ENCODE measurements at places on chromosomes 2 and 18.
A peak's percentile ranks its signal among the peaks of the same experiment; 100 is the strongest.

GRCh38 chr2:188091220-188091619, 200.5 kb upstream of the GULP1 start:
- no peak for DNase-seq
- H3K27ac ChIP-seq = no peak overlapping the region
- H3K4me1 ChIP-seq = no peaks in the 10 kb centered on the region
- no peaks in the 10 kb centered on the region for H3K36me3 ChIP-seq
- H3K27me3 ChIP-seq = no peaks in the 10 kb centered on the region
- no peak overlapping the region for H3K4me3 ChIP-seq

- no peaks in the 10 kb centered on the region for H3K4me1 ChIP-seq
- H3K27ac ChIP-seq = no peak overlapping the region
- H3K36me3 ChIP-seq = no peaks in the 10 kb centered on the region
- no peak for DNase-seq
- no peak overlapping the region for H3K4me3 ChIP-seq
These were observed 126.6 kb upstream of the PDE1A start for GRCh38 chr2:182553483-182553882.

DNA sequence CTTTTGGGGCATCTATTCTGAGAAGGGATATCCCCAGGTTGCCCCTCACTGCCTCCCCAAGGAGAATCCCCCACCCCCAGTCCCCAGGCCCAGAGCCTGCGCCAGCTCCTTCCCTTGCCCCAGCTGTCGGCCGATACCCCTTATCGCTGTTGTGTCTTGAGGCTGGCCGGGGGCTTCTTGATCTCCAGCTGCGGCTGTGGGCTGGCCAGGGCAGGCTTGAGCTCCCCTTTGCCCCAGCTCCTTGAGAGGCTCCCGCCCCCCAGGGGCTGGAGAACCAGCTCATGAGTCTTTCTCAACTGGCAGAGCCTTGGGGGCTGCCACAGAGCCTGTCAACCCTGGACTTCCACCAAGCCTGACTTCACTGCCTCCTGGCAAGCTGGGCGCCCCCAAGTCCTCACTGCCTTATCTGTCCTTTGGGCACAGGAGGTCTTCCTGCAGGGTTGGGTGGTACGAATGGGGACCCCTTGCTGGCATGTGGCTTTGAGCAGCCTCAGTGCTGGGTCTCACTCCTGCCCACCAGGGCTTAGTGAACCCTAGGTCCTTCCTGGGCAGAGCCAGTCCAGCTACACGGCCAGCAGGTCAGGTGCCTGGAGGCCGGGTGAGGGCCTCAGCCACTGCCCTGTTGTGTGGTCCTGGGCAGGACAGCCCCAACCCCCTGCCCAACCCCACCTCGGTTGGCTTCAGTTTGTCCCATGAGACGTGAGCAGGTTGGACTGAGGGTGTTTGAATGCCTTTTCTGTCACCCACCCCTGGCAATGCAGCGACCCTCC, 29.5 kb downstream of the INHBB start:
- no peaks in the 10 kb centered on the region for H3K4me1 ChIP-seq
- no peak overlapping the region for H3K4me3 ChIP-seq
- no peak overlapping the region for H3K27ac ChIP-seq
- peak; percentile 44 for DNase-seq
- peaks cover 6% of the 10 kb centered on the region for H3K27me3 ChIP-seq
- no peaks in the 10 kb centered on the region for H3K36me3 ChIP-seq

DNA sequence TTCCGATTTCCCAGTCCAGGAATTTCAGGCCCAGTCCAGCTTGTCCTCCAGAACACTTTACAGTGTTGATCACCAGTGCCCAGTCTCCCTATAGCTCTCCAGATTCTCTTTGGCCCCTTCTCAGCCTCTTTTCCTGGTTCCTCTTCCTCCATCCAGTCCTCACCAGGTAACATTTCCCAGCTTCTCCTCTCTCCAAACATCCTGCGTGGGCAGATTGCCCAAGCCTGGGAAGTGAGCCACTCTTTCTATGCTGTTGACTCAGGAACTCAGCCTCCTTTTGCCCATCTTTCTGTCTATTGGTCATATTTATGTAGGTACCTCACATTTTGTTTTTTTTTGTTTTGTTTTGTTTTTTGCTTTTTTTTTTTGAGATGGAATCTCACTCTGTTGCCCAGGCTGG, 109.4 kb downstream of the LYPD1 start:
- H3K27me3 ChIP-seq = no peaks in the 10 kb centered on the region
- H3K27ac ChIP-seq = no peak overlapping the region
- no peak overlapping the region for H3K4me3 ChIP-seq
- no peaks in the 10 kb centered on the region for H3K4me1 ChIP-seq
- no peaks in the 10 kb centered on the region for H3K36me3 ChIP-seq

DNA sequence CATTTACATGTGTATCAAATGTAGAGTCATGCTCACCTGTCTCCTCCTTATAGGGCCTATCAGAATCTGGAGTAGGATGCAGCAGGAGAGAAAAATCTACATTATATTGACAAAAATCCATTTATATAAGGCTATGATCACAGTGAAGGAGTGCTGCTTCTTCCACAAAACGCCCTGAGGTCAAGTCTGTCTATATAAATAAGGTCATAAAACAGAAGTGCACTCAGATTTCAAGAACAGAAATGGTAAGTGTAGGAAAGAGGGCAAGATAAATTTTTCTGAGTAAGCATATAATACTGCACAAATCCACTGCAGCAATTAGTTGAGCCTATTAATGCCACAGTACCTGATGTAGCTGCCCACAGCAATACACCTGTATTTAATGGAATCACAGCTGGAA, 51.8 kb downstream of the COL5A2 start:
- H3K27me3 ChIP-seq = no peaks in the 10 kb centered on the region
- no peak for DNase-seq
- H3K4me1 ChIP-seq = peaks cover 51% of the 10 kb centered on the region
- H3K36me3 ChIP-seq = peaks cover 15% of the 10 kb centered on the region
- no peak overlapping the region for H3K4me3 ChIP-seq
- peak overlapping the region; percentile 95 for H3K27ac ChIP-seq

GRCh38 chr2:75033516-75033915, 75.1 kb downstream of the POLE4 start:
- DNase-seq = no peak
- H3K27me3 ChIP-seq = no peaks in the 10 kb centered on the region
- H3K36me3 ChIP-seq = no peaks in the 10 kb centered on the region
- H3K4me1 ChIP-seq = no peaks in the 10 kb centered on the region
- H3K27ac ChIP-seq = no peak overlapping the region
- H3K4me3 ChIP-seq = no peak overlapping the region

DNA sequence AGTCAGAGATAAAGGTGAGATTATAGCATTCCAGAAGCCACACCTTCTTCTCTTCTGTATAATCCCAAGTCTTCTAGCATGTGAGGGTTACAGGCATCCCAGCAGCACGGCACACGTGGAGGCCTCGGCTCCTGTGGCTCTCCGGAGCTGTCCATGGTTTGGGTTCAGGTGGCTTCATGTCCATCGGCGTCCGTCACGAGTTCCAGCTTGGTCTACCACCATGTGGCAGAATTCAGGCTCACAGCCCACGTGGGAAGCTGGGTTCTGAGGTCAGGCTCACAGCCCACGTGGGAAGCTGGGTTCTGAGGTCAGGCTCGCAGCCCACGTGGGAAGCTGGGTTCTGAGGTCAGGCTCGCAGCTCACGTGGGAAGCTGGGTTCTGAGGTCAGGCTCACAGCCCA, 378.3 kb upstream of the SALL3 start:
- no peak for DNase-seq
- no peak overlapping the region for H3K27ac ChIP-seq
- H3K36me3 ChIP-seq = no peaks in the 10 kb centered on the region

DNA sequence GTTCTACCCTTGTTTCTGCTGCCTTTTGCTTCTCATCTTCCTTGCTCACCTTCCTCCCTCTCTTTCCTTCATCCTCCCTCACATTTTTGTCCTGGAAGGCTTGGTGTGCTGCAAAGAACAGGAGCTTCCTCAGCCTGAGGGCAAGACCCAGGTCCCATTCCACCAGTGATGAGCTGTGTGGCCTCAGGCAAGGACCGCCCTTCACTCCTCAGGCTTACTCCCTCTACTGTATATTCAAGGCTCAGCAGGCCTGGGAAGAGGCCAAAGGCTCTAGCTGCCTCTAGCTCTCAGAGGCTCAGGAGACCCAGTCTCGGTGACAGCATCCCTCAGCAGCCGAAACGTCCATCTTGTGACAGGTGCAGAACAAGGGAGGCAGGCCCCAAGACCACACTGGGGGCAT, 97.5 kb downstream of the MRO start:
- H3K27ac ChIP-seq = no peak overlapping the region
- H3K4me1 ChIP-seq = no peaks in the 10 kb centered on the region
- no peaks in the 10 kb centered on the region for H3K27me3 ChIP-seq
- H3K36me3 ChIP-seq = no peaks in the 10 kb centered on the region
- DNase-seq = no peak
- H3K4me3 ChIP-seq = no peak overlapping the region

- H3K4me1 ChIP-seq = peaks cover 4% of the 10 kb centered on the region
- H3K4me3 ChIP-seq = no peak overlapping the region
- DNase-seq = no peak
These were observed 225.7 kb upstream of the CCDC150 start for GRCh38 chr2:196413821-196414274.

GRCh38 chr18:58335223-58335622, 291.2 kb downstream of the NEDD4L start:
- H3K27ac ChIP-seq = no peak overlapping the region
- H3K4me1 ChIP-seq = no peaks in the 10 kb centered on the region
- no peaks in the 10 kb centered on the region for H3K27me3 ChIP-seq
- no peak for DNase-seq

- H3K4me1 ChIP-seq = no peaks in the 10 kb centered on the region
- no peak overlapping the region for H3K27ac ChIP-seq
- H3K27me3 ChIP-seq = no peaks in the 10 kb centered on the region
- H3K4me3 ChIP-seq = no peak overlapping the region
These were observed 1090.2 kb downstream of the SUCLG1 start for GRCh38 chr2:83368916-83369315.

GRCh38 chr2:182548031-182548950, 121.5 kb upstream of the PDE1A start:
- H3K27ac ChIP-seq = no peak overlapping the region
- peaks cover 4% of the 10 kb centered on the region for H3K4me1 ChIP-seq
- DNase-seq = no peak
- no peaks in the 10 kb centered on the region for H3K36me3 ChIP-seq
- H3K27me3 ChIP-seq = no peaks in the 10 kb centered on the region

- H3K27ac ChIP-seq = peak within 1 kb of the TSS; percentile 78
- no peaks in the 10 kb centered on the region for H3K36me3 ChIP-seq
- peaks cover 42% of the 10 kb centered on the region for H3K4me1 ChIP-seq
- no peaks in the 10 kb centered on the region for H3K27me3 ChIP-seq
- peak within 1 kb of the TSS; percentile 85 for H3K4me3 ChIP-seq
These were observed at the start of gene SH3RF3 for GRCh38 chr2:109128616-109129355. TSS of gene SH3RF3 (plus strand) at chr2:109129205.

DNA sequence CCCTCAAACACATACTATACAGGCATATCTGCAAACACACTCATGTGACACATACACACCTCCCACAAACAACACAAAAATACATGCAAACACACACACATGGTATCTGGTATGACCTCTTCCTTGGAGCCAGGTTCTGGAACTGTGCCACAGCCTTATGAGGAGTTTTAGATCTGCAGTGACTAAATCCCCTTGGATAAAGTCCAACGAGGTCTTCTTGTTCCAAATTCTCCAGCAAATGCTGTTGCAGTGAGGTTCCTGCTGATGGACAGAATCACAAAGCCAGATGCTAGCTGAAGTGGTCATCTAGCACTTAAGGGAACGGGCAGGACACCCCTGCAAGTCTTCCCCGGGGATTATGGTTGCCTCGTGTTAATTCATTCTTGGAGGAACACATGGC, 54.5 kb upstream of the DAPL1 start:
- H3K27ac ChIP-seq = no peak overlapping the region
- H3K4me1 ChIP-seq = no peaks in the 10 kb centered on the region
- peak; percentile 77 for DNase-seq
- H3K4me3 ChIP-seq = no peak overlapping the region
- H3K36me3 ChIP-seq = no peaks in the 10 kb centered on the region

DNA sequence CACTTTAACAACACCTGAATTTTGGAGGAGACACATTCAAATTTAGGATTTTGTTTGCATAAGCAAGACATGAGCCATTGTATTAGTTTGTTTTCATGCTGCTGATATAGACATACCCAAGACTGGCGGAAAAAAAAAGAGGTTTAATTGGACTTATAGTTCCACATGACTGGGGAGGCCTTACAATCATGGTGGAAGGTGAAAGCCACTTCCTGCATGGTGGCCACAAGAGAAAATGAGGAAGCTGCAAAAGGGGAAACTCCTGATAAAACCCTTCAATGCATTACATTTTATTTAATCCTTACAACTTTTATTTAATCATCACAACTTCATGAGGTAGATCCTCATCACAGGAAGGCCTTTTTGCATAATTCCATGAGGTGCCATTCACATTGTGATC, 242.0 kb upstream of the STON1 start:
- H3K4me3 ChIP-seq = no peak overlapping the region
- H3K27me3 ChIP-seq = peaks cover 2% of the 10 kb centered on the region
- no peaks in the 10 kb centered on the region for H3K4me1 ChIP-seq
- H3K27ac ChIP-seq = no peak overlapping the region
- H3K36me3 ChIP-seq = no peaks in the 10 kb centered on the region
- DNase-seq = no peak

DNA sequence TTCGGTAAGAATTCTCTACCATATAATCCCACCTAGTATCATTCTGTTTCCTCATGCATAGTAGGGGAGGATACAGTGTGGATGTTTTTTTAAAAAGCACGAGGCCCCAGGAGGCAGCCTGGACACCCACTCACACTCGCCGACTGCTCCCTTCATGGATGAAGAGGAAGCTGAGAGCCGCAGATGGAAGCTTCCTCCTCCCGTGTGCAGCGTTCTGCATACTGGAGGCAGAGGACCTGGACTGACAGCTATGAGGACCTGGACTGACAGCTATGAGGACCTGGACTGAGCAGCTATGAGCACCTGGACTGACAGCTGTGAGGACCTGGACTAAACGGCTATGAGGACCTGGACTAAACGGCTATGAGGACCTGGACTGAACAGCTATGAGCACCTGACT, 234.4 kb downstream of the NDUFA10 start:
- no peak overlapping the region for H3K27ac ChIP-seq
- peak; percentile 18 for DNase-seq
- no peaks in the 10 kb centered on the region for H3K4me1 ChIP-seq

GRCh38 chr18:5879479-5879882, 15.8 kb downstream of the TMEM200C start:
- H3K4me3 ChIP-seq = no peak overlapping the region
- DNase-seq = peak; percentile 62
- no peak overlapping the region for H3K27ac ChIP-seq
- H3K4me1 ChIP-seq = no peaks in the 10 kb centered on the region
- no peaks in the 10 kb centered on the region for H3K36me3 ChIP-seq
- no peaks in the 10 kb centered on the region for H3K27me3 ChIP-seq

GRCh38 chr2:217031445-217031844, 171.6 kb upstream of the TNP1 start:
- H3K4me3 ChIP-seq = no peak overlapping the region
- H3K27me3 ChIP-seq = peaks cover 28% of the 10 kb centered on the region
- no peak overlapping the region for H3K27ac ChIP-seq
- peaks cover 3% of the 10 kb centered on the region for H3K4me1 ChIP-seq
- no peak for DNase-seq
- H3K36me3 ChIP-seq = no peaks in the 10 kb centered on the region

All from osteoblast (primary cell).